ENCODE measurements at places on chromosomes 16 and 17.

DNA sequence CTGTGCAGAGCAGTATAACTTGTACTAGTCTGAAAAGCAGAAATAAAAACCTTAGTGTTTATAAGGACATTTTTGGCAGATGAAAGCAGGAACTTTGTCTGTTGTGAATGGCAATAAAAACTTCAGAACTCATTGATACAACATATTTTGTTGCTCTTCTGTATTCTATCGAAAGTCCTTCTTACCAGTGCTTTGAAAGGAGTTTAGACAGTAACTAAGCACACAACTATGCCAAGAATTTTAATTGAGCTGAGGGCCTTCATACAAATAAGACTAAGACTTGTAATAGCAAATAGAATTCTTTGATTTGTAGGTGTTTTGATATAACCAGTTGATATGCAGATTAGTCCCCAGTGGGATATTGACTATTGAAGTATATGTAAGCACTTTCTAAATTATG lies 308.4 kb downstream of the ZFHX3 start:
- DNase-seq, result no peak

GRCh38 chr16:87815567-87815966 lies 49.8 kb upstream of the KLHDC4 start:
- no peak for DNase-seq

DNA sequence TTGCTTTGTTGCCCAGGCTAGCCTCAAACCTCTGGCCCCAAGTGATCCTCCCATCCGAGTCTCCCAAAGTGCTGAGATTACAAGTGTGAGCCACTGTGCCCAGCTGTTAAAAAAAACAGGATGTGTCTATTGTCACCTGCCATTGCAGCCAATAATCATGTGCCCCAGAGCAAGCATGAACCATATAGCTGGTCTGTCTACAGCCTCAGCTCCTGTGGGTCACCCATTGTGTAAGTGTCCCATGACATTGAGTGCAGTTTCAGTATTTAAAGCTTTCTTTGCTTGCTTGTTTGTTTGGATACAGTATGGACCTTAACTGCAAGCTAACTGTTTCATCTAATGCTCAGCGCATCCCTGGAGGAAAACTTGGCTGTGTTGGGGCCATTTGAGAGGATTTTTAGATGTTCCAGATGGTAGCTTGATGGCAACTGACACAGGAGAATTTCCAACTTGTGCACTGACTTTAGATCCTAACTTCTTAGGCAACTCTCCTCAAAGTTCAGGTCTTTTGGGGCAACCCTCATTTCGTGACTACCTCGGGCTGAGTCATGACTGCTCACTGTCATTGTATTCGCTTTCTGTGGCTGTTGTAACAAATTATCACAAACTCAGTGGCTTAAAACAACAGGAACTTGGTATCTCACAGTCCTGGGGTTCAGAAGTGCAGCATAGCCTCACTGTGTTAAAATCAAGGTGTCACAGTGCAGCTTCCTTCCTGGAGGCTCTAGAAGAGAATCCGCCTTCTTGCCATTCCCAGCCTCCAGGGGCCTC lies 30.3 kb upstream of the ADORA2B start:
- no peak for DNase-seq

GRCh38 chr17:64255764-64256163 lies 7.3 kb downstream of the TEX2 start:
- DNase-seq, result no peak

- no peak for DNase-seq
Measured at GRCh38 chr17:78873519-78874340, 29.3 kb downstream of the CEP295NL start.

- no peak for DNase-seq
Measured at GRCh38 chr17:33484559-33484958, 191.5 kb upstream of the ASIC2 start.

DNA sequence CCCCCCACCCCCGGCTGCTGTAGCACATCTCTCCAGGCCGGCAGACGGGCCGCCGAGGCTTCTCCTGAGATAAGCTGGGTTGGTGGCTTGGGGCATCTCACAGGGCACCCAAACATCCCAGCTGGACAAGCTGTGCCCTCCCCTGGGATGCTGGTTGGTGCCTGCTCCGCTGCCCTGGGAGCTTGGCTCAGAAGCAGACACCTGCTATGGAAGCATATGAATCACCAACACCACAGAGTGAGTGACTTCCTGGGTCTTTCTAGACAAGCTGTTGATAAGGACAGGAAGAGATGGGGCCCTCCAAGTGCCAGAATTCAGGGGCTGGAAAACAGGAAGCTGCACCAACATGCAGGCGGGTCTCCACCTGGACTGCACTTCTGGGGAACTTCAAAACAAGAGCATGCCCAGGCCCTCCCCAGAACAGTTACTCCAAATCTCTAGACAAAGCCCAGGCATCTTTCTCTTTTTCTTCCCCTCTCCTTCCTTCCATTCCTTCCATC lies 13.7 kb downstream of the C16orf95 start:
- DNase-seq, result no peak

DNA sequence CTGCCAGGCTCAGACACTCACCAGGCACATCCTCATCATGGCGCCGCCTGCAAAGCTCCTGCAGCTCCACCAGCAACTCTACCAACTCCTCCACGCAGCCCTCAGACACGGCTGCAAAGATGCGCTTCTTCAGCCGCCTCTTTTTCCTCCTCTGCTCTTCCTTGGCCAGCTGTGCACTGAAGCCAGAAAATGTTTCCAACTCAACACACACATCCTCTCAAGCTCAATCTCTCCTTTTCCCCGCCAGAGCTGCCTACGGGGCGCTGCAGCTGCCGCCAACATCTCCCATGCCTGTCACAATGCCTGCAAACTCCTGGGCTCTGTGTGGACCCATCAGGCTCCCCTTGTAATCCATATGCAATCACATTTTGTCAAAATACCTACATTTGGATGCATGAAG lies 14.2 kb downstream of the TRPV3 start:
- no peak for DNase-seq

DNA sequence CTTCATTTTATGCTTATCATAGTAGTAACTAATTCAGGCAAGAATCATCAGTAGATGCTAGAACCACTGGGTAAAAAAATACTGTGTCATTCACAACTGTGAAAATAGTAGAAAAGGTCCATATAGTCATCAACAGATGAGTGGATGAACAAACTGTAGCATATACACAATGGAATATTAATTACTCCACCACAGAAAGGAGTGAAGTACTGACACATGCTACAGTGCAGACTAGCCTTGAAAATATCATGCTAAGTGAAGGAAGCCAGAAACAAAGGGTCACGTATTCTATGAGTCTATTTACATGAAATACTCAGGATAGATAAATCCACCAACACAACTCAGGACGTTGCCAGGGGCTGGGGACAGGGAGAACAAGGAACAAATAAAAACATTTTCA lies 13.3 kb downstream of the USP22 start:
- no peak for DNase-seq

DNA sequence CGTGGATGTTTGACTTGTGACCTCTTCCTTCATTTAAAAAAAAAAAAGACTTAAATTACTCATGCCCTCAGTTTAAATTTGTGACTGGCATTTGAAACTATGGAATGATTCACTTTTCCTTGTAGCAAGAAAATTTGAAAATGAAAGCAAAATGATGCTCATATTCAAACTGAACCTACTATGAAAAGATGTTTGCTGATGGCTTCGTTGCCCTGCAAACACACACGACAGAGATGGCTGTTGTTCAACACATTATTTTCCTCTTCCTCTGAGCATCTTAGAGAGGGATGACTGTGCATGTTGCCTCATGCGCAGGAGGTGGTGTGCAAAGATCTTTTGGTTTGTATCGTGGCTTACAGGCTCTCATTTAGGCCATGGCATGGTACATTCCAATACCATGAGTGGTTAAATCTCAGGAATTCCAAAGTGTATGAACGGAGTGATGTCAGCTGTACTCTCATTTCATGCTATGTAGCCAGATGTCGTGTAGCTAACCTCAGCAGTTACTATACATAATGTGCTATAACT lies 164.5 kb downstream of the PRKCA start:
- no peak for DNase-seq

DNA sequence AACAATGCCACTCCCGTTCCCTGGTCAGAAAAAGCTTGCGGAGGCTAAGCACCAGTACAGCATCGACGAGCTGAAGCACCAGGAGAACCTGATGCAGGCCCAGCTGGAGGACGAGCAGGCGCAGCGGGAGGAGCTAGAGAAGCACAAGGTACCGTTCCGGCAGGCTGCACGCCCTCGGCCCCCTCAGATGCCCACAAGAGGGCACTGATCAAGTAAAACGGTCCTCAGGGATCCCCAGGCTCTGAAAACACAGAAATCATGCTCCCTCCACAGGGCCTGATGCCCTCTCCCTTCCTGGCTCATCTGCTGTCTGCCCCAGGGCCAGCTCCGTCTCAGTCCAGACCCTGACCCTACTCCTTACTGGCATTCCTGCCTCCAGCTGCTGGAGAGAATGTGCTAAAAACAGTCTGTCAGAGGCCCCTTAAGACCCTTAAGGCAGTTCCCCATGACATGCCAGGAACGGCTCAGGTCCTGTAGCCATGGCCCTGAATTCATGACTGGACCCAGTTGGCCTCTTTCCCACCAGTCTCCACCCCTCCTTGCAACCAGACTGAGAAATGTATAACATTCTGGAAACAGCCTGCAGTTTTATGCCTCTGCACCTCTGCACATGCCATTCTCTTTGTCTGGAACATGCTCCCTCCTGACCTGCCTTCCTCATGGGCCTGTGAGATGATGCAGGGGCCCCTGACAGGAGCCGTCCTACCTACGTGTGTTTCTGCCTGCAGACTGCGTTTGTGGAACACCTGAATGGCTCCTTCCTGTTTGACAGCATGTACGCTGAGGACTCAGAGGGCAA lies 21.8 kb downstream of the DRC3 start:
- DNase-seq, result no peak

DNA sequence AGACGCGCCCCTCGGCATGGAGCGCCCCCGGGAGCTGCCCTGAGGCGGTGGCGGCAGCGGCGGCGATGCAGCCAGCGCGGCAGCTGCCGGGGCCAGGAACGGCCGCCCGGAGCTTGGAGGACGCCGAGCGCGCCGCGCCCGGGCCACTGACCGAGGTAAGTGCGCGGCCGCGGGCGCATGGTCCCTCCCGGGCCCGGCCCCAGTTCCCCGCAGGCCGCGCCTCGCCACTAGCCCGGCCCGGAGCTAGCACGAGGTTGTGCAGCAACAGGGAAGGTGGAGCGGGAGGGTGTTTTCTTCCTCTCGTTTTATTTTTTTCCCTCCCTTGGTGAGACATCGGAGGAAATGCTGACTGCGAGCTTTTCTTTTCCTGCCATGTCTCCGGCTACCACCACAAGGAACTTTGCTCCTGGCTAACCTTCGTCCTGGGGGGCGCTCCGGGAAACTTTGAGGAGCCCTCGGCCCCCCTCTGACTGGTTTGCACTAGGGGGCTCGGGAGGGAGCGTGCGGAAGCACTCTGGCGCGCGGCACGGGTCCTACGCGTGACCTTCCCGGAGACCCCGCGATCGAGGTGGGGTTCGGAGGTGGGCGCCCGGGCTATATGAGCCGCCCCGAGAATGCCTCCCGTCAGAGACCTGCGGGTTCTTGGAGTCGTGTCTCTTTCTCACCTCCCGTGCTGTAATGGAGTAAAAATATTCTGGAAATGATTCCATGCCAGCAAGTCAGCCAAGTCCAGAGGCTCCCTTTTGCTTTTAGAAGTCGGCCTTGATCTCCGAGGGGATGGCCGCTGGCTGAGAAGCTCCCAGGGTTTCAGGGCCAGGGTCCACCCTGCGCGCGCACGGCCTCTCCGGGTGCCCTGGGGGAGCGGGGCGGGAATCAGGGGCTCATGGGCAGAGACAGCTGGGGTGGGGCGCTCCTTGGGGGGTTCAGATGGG lies 868 bp downstream of the KCNJ12 start:
- no peak for DNase-seq

- no peak for DNase-seq
Measured at GRCh38 chr17:57810721-57811637, 38.9 kb downstream of the MRPS23 start.

- no peak for DNase-seq
Measured at GRCh38 chr16:65641762-65642289, 520.0 kb upstream of the CDH11 start.

DNA sequence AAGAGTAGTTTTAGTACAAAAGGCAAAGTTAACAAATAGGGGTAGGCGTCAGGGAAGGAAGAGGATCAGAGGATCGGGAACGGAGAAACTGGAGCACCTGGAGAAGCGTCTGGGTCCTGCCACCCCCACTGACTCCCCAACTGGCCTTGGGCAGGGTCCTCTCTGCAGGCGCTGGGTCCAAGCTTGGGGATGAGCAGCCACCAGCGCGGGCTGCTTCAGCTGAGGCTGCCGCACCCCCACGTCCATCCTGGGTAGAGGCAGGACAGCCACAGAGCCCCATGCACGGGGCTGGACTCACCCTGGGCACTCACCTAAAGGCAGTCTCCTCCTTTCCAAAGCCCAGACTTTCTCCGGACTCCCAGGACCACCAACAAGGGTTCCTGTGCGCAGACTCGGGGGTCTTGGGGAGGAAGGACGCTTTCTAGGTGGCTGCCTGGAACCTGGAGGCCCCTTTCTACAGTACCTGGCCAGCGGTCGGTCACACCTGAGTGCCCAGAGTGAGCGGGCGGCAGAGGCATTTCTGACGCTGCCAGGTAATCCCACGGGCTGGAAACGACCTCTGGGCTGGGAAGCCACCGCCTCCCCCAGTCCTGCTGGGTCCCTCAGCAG lies 1.1 kb downstream of the HS3ST6 start:
- DNase-seq, result no peak

GRCh38 chr17:72422505-72423285 lies 301.9 kb downstream of the SOX9 start:
- no peak for DNase-seq

DNA sequence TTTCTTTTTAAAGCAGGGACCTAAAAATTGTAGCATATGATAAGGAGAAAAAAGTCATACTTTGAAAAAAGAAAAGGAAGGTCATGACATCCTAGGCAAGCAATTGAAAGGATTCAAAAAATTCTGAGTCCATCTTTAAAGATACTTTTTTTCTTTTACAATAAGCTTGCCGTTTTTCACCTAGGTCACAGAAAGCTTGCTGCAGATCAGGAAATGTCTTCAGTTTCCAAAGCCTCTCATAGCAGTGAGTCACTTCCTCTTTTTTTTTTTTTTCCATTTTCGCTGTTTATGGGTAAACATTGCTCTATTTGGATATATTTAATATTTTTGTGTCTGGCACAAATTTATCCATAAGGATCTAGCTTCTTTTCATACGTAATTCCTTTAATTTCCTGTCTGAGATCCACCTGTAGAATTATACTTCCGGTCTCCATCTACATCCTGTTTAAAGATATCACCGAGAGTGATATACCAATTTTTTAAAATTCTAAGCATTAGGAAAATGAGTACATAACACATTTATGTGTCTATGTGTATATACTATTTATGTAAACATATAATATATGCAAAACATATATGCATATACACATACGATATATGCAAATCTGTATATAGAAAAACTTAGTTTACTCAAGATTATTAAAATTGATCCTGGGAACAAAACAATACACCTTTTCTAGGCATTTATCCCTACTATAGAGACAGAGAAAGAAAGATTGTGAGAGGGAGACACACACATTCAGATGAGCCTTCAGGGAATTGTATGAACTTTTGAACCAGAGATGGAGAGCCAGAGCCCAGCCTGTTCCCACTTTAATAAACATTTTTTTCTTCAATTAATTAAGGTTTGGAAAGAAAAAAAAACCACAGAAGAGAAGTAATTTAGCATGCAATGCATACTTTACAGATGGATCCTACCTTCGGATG lies 134.4 kb downstream of the SKAP1 start:
- no peak for DNase-seq

GRCh38 chr17:50560185-50560824 lies at the start of gene CACNA1G:
Gene CACNA1G, plus strand, starts transcription at chr17:50560715. Its CDS starts 745 bp downstream, at chr17:50561460.
- no peak for DNase-seq
